ENCODE measurements at places on chromosomes 2 and 18. TPM values are rescaled to one million over a fixed set of nuclear protein-coding genes. Genes with fewer than 3 reads are reported as not detected.

The TNFAIP6 gene
- total RNA-seq, result not detected

The FAM237A gene
- not detected for total RNA-seq

The TXNDC2 gene
- total RNA-seq, result not detected

The TP53I3 gene
- 2.6 TPM for total RNA-seq

The CPSF3 gene
- total RNA-seq, result 28.4 TPM

DNA sequence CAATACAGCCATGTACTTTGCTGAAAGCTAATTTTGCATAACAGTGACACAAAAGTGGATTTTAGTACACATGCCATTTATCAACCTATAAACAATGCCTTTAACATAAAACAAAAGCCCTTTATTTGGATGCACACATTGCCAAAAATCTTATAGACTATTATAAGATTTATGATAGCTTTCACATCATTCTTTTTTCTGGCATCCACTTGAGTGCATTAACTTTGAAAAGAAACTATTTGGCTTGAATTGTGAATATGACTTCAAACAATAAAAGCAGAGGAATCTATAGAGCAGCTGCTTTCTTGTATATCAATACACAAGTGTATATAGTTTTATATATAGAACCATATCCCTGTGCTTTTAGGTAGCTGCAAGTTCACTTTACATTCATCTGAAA, 577.4 kb downstream of the CBLN2 start:
- H3K4me3 ChIP-seq, result no peak overlapping the region
- DNase-seq, result no peak
- no peaks in the 10 kb centered on the region for H3K36me3 ChIP-seq
- no peaks in the 10 kb centered on the region for H3K4me1 ChIP-seq

DNA sequence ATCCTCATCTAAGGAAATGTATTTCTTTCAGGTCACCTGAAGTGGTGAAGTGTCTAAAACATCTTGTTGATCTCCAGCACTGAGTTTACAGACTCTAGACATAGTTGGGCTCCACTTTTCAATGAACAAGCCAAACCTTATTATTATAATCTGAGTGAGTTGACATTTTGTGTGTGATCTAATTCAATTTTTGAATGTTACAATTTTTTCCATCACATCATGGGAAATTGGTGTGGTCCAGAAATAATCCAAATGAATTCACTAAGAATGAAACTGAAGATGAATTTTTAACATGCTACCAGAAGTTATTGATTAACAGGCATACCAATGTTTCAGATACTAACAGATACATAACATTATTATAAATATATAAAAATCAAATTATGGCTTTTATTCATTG, 75.6 kb upstream of the EFEMP1 start:
- no peaks in the 10 kb centered on the region for H3K27me3 ChIP-seq
- DNase-seq, result no peak
- no peaks in the 10 kb centered on the region for H3K4me1 ChIP-seq
- no peaks in the 10 kb centered on the region for H3K36me3 ChIP-seq

All from natural killer cell (primary cell).